ENCODE measurements at places on chromosomes 13 and 19.

GRCh38 chr19:19040417-19040816 is 7.0 kb downstream of the ARMC6 start:
- DNase-seq, result no peak

- no peak for DNase-seq
These were observed 17.1 kb downstream of the GAS6 start for GRCh38 chr13:113846636-113847318.

- DNase-seq, result no peak
These were observed 38.0 kb upstream of the ADGRE5 start for GRCh38 chr19:14343286-14343685.

DNA sequence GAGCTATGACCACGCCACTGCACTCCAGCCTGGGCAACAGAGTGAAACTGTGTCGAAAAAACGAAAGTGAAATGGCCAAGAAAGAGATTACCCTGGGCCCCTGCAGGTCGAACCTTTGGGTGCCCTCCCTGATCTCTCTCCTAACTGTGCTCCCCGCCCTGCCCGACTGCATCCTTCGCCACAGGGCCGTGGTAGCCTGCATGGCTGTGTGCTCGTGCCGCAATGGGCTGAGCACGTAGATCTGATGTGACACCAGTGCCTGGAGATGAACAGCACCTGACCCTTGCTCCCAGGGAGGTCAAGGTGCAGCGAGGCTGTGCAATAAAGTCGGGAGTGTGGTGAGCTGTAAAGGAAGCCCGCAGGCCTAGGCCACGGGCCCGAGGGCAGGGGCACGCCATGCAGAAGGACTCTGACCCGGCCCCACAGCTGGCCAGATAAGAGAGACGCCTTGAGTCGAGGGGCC is 60.2 kb downstream of the PEX11G start:
- no peak for DNase-seq

- no peak for DNase-seq
These were observed 4.8 kb downstream of the ATP4A start for GRCh38 chr19:35558400-35559280.

- no peak for DNase-seq
These were observed 217.9 kb upstream of the SLITRK5 start for GRCh38 chr13:87453244-87453643.

GRCh38 chr13:44952671-44953070 is 36.6 kb downstream of the NUFIP1 start:
- no peak for DNase-seq

- no peak for DNase-seq
These were observed 158.4 kb downstream of the MYO16 start for GRCh38 chr13:108787700-108788414.

- no peak for DNase-seq
These were observed 205.4 kb downstream of the PDS5B start for GRCh38 chr13:32791545-32792172.

- no peak for DNase-seq
These were observed 128.0 kb upstream of the VSTM2B start for GRCh38 chr19:29397748-29398147.

- DNase-seq, result no peak
These were observed 15.5 kb downstream of the MCF2L start for GRCh38 chr13:112984501-112984900.

DNA sequence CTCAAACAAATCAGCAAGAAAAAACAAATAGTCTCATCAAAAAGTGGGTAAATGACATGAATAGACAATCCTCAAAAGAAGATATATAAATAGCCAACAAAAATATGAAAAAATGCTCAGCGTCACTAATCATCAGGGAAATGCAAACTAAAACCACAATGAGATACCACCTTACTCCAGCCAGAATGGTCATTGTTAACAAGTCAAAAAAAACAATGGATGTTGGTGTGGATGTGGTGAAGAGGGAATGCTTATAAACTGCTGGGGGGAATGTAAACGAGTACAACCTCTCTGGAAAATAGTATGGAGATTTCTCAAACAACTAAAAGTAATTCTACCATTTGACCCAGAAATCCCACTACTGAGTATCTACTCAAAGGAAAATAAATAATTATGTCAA is 239.2 kb upstream of the RFC3 start:
- DNase-seq, result no peak

GRCh38 chr13:113837560-113838355 is 26.1 kb downstream of the GAS6 start:
- DNase-seq, result no peak
